Neural progenitor cell (in vitro differentiated cells): ENCODE measurements at places on chromosomes 2 and 18.

- H3K36me3 ChIP-seq: no peaks in the 10 kb centered on the region
- no peak overlapping the region for H3K4me3 ChIP-seq
- no peak for DNase-seq
- H3K27me3 ChIP-seq: no peaks in the 10 kb centered on the region
- no peak overlapping the region for H3K27ac ChIP-seq
These were observed 260.5 kb downstream of the LTBP1 start for GRCh38 chr2:33207151-33207740.

- no peak overlapping the region for H3K4me3 ChIP-seq
- H3K36me3 ChIP-seq: no peaks in the 10 kb centered on the region
- peak; percentile 24 for DNase-seq
- H3K4me1 ChIP-seq: peaks cover 25% of the 10 kb centered on the region
- H3K27ac ChIP-seq: no peak overlapping the region
These were observed 55.1 kb downstream of the CFAP221 start for GRCh38 chr2:119599384-119599783.

GRCh38 chr2:28681158-28681571 is 70.5 kb upstream of the PPP1CB start:
- H3K27ac ChIP-seq: peak overlapping the region; percentile 43
- DNase-seq: no peak
- H3K36me3 ChIP-seq: no peaks in the 10 kb centered on the region
- H3K27me3 ChIP-seq: no peaks in the 10 kb centered on the region

DNA sequence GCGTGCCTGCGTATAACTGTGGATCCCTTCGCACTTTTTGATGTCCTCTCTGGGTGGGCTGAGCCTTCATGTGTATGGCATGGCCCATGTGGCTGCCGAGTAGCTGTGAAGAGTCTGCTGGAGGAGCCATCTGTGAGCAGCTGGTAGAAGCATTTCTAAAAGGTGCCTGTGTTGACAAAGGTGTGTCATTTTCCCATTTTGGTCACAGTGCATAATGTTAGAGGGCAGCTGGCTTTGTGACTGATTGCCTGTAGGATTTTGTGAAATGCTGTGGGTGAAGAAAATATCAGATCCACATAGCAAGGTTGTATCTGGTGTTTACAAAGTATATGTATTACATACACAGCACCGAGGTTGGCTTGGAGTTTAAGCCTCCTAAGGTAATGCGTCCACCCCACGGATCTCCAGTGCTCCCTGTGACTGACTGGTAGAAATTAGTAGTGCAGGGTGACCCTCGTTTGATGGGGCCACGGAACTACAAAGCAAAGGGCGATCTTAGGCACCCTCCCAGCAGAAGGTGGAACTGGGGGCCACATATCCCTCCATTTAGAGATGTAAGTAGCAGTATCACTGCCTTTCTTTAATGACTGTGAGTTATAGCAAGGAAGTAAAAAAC is 16.5 kb downstream of the GATA6 start:
- no peak overlapping the region for H3K27ac ChIP-seq
- no peaks in the 10 kb centered on the region for H3K4me1 ChIP-seq
- peaks cover 30% of the 10 kb centered on the region for H3K27me3 ChIP-seq
- no peaks in the 10 kb centered on the region for H3K36me3 ChIP-seq
- no peak overlapping the region for H3K4me3 ChIP-seq

GRCh38 chr18:45121146-45121545 is 440.5 kb downstream of the SETBP1 start:
- H3K36me3 ChIP-seq: no peaks in the 10 kb centered on the region
- H3K27ac ChIP-seq: no peak overlapping the region
- H3K4me3 ChIP-seq: no peak overlapping the region
- DNase-seq: no peak
- no peaks in the 10 kb centered on the region for H3K27me3 ChIP-seq

GRCh38 chr2:169659320-169659719 is 34.9 kb downstream of the CFAP210 start:
- no peak for DNase-seq
- H3K4me1 ChIP-seq: peaks cover 7% of the 10 kb centered on the region
- no peak overlapping the region for H3K4me3 ChIP-seq
- H3K27ac ChIP-seq: no peak overlapping the region
